GM20000 (cell line): ENCODE measurements at places on chromosomes 13 and 19.

GRCh38 chr19:33868076-33868735, 71.5 kb downstream of the KCTD15 start:
- no peak for DNase-seq

- no peak for DNase-seq
Observed at GRCh38 chr19:44280916-44281315, 21.2 kb downstream of the ZNF233 start.

DNA sequence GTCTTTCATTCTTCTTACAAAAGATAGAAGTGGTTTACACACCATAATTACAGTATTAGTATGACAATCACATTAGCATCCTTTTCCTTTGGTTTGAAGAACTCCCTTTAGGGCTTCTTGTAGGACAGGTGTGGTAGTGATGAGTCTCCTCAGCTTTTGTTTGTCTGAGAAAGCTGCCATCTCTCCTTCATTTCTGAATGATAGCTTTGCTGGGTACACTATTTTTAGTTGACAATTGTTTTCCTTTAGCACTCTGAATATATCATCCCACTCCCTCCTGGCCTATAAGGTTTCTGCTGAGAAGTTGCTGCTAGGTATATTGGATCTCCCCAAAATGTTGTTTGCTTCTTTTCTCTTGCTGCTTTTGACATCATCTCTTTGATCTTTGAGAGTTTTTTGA, 39.3 kb downstream of the RASA3 start:
- DNase-seq, result no peak

GRCh38 chr13:31733647-31734046, 5.7 kb upstream of the RXFP2 start:
- no peak for DNase-seq

DNA sequence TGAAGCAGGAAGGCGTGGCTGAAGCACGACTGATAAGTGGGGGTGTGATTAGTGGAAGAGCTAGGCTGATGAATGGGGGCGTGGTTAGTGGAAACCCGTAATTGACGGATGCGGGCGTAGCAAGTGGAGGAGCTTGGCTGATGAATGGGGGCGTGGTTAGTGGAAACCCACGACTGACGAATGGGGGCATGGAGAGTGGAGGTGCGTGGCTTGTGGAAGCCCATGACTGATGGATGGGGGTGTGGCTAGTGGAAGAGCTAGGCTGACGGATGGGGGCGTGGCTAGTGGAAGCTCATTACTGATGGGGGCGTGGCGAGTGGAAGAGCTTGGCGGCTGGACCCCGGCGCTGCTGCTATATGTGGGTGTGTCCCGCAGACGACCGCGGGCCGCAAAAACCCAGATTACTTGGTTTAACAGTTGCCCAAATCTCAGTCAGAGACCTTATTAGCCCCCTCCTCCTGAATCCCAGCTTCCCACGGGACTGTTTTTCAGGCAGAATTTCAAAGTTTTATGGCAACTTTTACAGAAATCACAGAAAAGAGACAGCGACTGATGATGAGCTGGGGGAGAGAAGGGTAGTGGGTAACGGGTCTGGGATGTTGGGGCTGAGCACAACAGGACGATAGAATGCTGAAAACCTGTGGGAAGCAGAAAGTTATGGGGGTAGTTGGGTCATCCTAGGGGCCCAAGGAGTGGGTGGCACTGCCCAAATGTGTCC, 9.0 kb upstream of the MEIS3 start:
- DNase-seq, result peak; percentile 93

DNA sequence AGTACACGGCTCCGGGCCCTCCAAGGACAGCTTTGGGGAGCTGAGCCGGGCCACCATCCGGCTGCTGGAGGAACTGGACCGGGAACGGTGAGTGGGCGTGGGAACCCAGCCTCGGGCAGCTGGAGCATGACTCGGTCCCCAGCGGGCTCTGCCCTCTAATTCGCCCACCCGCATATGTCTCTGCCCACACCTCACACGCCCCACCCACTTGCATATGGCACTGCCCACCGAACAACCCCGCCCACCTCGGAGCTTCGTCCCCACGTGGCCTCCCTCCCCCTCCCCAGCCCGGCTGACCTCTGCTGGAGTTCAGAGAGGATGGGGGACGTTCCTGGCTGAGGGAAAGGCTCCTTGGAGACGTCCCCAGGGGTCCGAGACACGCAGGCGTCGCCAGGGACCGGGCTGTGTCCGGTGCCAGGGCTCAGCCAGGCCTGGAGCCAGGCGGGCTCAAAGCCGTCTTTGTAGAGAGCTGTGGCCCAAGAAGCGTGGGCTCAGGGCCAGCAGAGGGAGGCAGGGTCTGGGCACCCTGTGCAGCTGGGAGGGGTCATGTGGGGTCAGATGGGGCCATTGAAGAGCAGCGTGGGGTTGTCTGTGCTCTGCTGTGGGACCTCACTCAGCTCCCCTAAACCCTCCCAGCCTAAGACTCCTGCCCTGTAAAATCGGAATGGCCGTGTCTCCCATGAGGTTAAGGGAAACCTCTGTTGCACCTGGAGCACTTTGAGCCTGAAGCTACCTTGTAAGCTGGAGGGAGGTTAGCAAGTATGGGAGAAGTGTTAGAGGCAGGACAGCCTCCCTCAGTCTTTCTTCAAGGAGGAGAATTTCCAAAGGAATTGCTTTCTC, 3.8 kb downstream of the APC2 start:
- no peak for DNase-seq

GRCh38 chr13:79155883-79156282, 250.2 kb downstream of the RBM26 start:
- no peak for DNase-seq

- DNase-seq, result no peak
Observed at GRCh38 chr19:18741124-18742121, 49.7 kb downstream of the COMP start.

GRCh38 chr13:95019886-95020285, 281.4 kb downstream of the ABCC4 start:
- DNase-seq, result no peak

GRCh38 chr19:6038634-6039405, 60.9 kb upstream of the RANBP3 start:
- DNase-seq, result peak; percentile 79

DNA sequence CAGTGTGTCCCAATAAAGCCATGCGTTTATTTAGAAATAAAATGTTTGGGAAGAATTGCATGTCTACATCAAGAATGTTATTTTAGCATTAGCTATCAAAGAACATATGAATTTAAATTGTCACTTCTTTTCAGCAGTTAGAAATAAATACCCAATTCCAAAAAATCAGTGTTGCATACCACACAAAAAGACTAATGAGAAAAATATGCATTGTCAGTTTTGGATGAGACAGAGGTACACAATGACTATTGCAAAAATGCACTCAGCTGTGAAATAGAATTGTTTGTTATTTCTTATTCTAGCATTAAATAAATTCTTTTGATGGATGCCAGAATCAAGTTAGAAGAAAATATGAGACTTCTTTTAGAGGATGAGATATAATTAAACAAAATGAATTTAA, 833.9 kb downstream of the SLITRK1 start:
- DNase-seq, result no peak

DNA sequence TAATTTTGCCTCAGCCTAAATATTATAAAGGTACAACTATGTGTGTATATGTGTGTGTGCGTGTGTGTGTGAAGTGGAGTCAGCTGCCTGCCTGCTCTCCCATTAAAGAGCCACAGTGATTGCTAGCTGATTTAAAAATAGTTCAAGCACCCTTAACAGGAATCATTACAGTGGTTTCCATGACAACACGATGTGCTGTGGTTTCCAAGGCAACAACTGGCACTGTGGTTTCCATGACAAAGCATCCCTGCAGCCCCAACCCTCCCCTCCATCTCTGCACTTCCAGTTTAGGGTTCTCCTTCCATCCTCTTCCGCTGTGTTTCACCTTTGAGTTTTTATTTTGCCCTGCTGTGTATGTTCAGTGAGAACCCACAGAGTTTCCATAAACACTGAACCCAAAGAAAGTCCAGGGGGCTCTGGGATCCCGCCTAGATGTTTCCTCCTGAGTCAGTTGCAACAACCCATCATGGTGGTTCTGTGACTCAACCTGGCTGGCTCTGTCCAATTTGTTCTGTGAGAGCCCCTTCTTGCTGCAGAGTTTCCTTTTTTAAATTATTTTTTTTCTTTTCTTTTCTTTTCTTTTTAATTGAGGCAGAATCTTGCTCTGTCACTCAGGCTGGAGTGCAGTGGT, 7.1 kb upstream of the PNMA8A start:
- DNase-seq, result no peak

GRCh38 chr13:31588316-31588715, 151.0 kb upstream of the RXFP2 start:
- no peak for DNase-seq

- no peak for DNase-seq
Observed at GRCh38 chr13:91355099-91355825, 7.8 kb downstream of the MIR17HG start.

- no peak for DNase-seq
Observed at GRCh38 chr19:58033741-58034476, at the start of gene ZSCAN1. Gene ZSCAN1 (plus strand): TSS chr19:58034025. CDS start chr19:58037837, 3,812 bp downstream.

GRCh38 chr13:98835156-98835555, 82.7 kb upstream of the SLC15A1 start:
- no peak for DNase-seq

- DNase-seq, result no peak
Observed at GRCh38 chr13:89565476-89566100, 1781.9 kb upstream of the MIR17HG start.

GRCh38 chr19:29404951-29405727, 120.7 kb upstream of the VSTM2B start:
- DNase-seq, result no peak

GRCh38 chr13:63044589-63045313, 1629.1 kb upstream of the PCDH20 start:
- no peak for DNase-seq

DNA sequence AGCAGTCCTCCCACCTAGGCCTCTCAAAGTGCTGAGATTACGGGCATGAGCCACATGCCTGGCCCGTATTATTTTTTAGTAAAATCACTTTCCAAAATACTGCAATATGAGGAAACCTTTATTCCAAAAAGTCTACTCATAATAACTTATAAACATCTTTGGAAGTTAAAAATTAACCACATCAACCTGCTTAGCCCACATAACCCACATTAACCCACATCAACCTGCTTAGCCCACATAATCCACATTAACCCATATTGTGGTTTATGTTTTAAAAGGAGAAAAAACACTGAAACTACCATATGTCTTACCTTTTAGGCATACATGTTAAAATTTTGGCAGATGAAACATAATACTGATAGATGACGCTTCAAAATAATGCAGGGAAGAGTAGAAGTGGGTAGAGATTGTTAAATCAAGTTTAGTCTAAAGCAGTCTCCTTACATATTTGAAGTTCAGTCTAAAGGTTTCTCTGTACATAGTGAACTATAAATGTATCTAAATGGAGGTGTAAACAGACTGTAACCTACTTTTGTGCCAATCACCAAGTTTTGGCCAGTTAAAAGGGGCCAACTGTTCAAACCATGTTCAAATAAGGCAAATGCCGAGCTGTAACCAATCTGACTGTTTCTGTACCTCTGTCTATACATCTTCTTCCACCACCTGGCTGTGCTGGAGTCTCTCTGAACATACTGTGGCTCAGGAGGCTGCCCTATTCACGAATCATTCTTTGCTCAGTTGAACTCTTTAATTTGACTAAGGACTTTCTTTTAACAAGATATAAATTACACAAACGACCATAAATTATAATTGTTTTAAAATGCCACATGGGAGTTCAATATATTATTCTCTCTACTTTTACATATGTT, 14.5 kb downstream of the KPNA3 start:
- DNase-seq, result no peak

DNA sequence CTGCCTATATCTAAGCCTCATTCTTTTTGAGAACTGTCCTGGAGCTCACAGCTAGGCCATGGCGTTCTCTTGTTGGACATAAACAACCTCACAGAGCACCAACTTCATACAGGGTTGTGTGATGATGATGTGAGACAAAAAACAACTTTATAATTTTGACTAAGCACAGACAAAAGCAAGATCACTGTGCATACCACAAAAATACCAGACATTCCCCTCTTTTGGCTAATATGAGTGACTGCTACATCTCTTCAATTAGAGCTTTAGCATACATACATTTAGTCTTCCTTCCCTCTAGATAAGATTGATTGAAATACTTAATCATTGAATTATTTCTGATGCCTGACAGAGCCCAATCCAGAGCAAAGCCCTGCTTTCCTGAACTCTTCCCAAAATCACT, 8.3 kb downstream of the MAB21L1 start:
- DNase-seq, result no peak

DNA sequence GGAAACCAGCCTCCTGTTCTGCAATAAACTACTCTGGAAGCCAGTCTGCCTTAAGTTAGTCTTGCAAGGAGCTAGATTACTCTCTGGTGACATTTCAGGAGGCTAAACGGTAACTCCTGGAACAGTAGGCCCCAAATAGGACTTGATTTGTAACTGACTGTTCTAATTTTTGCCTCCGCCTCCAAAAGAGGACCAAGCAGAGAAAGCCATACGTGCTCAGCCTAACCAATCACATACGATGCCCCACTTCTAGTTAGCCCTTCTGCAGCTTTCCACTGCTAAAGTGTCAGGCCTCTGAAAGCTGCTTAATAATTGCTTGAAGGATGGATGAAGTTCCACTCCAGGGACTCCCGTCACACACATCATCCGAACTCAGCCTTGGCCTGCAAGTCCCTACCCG, 744 bp downstream of the ZNF805 start:
- no peak for DNase-seq

DNA sequence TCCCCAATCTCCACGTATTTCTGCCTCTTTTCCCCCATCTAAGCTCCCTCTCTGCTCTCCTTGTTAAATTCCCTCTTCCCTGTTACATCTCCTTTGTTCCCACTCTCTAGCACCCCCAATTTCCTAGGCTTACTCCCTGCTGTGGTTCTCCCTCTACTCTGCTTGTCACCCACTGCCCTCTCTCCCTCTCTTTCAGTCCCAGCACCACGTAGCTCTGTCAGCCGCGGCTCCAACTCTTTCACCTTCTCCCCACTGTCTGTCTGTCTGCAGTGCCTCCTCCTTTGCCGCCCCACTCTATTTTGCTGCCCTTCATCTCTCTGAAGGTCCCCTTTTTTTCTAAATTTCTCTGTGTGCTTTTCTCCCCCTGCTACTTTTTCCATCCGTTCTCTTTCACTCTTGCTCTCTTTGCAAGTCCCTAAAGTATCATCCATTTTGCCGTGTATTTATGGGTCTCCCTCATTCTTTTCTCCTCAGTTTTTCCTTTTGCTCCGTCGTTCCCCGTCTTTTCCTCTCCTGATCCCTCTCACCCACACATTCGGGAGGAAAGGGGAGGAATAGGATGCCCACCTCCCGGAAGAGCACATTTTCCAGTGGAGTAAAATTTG, 937 bp downstream of the ZNF841 start:
- no peak for DNase-seq

DNA sequence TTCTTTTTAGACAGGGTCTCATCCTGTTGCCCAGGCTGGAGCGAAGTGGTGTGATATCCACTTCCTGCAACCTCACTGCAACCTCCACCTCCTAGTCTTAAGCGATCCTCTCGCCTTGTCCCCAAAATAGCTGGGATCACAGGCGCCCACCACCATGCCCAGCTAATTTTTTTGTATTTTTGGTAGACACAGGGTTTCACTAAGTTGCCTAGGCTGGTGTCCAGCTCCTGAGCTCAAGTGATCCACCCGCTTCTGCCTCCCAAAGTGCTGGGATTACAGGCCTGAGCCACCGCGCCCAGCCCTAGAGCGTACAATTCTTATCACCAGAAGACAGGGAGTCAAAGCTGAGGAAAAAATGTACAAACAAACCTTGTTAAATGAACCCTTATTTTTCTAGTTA, 4.5 kb upstream of the ELOF1 start:
- no peak for DNase-seq
